ENCODE measurements at places on chromosomes 7 and 10.

DNA sequence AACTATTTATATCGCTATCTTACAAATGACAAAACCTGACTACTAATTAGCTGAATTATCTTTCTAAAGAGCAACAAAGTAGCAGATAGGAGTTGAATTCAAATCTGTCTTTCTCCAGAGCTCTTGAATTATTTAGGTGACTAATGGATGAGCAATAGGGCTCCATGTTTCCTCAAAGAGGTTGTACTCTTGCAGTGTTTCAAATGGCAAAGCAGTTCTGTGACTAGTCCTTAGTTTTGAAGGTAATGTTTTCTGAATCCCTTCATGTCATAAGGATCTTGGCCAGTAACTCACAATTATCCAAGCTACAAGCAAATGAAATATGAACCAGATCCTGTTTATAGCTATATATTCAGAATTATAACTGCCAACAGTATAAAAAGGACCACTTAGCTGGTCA lies 999.7 kb downstream of the NRG3 start:
- DNase-seq: peak; percentile 62

- no peak for DNase-seq
Measured at GRCh38 chr7:156257904-156258303, 382.7 kb upstream of the RNF32 start.

DNA sequence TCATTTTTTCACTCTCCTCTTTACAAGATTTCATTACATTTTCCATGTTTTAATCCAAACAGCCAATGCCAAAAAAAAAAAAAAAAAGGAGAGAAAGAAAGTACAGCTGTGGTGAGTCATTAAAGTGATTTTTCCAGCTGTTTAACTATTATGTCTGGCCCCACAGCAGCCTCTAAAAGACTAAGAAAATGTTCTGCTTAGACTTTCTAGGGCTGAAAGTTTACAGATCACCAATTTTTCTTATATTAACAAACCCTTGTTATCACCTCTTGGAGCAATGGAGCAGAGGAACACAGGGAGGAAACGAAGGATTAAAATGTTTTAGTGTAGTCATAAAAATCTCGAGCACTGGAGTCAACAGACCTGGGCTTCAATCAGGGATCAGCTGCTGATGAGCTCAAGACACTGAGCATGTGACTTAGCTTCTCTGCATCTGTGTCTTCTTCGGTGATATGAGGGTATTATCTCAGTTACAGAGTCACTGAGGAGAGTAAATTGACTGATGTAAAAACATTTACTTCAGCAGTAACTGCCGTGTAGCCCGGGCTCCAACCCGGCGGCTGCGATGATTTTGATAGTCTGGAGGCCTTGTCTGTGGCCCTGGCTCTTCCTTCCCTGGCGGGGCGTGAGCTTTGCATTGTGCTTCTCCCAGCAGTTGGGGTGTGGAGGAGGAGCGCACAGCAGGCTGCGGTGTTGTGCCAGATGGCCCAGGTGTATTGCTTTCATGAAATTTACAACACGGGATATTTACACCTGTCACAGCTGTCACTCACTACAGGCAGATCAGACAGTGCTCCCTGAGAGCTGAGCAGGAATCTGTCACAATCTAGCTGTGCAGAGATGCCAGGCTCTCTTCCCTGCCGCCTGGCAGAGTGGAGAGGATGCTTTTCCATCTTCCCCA lies 298.3 kb upstream of the FZD8 start:
- DNase-seq: no peak

DNA sequence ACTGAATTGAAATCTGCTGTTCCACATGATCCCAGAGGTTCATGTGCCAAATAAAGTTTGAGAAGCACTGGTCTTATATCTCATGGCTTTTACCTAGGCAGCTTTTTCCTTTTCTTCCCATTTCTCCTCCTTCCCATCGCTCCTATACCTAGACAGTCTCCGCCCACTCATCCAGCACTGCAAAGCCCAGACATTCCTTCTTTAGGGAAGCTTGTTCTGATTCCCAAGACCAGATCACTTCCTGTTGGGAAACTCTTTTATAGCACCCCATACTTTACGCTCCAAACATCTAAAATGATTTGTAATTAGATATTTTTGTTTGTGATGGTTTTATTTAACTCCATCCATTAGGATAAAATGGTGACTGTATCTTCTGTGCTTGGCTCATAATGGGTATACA lies 75.9 kb downstream of the BMPER start:
- DNase-seq: peak; percentile 50

DNA sequence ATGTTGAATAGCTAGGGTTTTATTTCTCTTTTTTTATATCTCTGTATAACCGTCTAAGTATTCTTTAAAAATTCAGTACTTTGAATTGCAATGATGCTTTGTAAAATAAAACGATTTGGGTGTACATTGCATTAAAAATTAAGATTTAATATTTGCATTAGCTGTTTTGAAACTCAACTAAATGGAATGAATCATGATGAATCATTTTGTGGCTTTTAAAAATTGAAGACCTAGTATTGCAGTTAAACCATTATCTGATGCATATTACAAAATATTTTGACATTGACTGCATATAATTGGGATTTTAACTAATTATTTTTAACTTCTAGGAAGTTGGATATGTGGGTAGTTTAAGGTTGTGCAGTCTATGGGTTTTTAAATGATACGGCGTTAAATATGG lies 314.0 kb downstream of the CDK14 start:
- peak; percentile 52 for DNase-seq

- peak; percentile 18 for DNase-seq
Measured at GRCh38 chr10:31816318-31816717, 112.3 kb downstream of the ARHGAP12 start.

- DNase-seq: peak; percentile 64
Measured at GRCh38 chr10:87093632-87094372, 841 bp downstream of the GLUD1 start.

GRCh38 chr10:93768892-93769291 lies 11.2 kb downstream of the LGI1 start:
- no peak for DNase-seq

- DNase-seq: no peak
Measured at GRCh38 chr10:36050763-36051499, 408.8 kb upstream of the FZD8 start.

GRCh38 chr7:1096156-1097119 lies 8.5 kb downstream of the GPER1 start:
- DNase-seq: no peak

DNA sequence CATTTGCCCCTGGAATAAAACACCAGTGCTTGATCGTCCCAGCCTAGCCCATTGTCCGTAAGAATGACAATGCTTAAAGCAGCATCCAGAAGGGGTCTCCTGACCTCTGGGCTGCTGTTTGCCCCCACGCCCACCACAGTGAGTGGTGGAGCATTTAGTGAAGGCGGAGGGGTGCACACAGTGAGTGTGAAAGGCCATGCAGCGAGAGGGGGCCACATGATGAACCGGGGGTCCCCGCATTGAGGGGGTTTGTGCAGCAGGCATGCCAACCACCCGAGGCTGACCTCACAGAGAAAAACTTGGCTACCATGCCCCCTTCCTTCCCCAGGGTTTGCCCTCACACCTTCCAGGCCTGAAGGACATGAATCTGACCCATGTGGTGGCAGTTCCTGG lies 28.4 kb downstream of the CPXM2 start:
- DNase-seq: no peak

DNA sequence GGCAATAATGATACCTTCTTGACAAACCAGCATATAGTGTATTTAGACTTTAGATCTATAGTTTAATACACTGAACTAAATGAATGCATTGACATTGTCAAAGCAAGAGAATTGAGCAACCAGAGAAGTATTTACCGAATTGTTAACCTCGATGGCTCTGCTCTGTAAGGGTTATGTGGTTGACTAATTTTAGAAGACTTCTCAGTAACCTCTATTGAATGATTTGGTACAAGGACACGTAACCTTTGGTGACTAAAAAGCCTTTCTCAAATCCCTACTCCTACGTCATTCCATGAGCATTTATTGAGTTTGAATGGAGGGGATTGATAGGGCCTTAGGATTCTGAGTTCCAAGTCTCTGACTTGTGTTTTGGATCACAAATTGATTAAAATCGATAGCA lies 67.6 kb downstream of the MDFIC start:
- peak; percentile 16 for DNase-seq

DNA sequence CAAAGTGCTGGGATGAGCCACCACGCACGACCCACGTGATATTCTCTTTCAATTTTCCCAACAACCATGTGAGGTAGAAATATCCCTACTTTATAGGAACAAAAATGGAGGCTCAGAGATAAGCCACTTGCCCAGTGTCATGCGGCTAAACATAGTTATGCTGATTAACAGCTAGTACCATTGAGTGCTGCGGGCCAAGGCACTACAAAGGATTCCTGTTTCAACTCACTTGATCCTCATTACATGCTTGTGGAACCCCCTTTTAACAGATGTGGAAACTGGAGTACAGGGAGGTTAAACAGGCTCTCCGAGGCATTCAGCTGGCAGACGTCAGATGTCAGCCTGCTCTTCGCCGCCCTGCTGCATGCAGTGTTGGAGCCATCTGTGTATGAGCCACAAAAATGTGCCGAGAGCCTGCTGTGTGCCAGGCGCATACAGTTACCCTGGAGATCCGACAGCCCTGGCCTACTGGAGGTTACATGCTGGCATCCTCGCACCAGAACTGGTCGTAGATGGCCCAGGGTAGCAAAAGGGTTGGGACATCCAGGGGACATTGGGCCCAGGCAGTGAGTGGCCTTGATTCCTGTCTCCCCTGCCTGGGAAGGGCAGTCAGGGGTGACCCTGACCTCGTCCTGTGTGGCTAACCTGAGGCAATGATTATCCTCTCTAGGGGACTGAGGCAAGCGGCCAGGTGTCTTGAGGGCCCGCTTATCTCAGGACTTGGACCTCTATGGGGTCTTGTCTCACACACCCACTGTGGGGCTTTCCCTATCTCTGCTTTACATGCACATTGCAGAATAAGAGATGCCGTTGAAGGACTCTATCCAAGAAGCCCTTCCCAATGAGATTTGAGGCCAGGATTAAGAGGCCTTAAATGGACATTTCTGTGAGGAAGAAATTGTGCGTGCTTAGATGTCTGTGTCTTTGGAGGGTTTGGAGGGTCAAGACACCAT lies 18.5 kb upstream of the SRGN start:
- no peak for DNase-seq

- DNase-seq: peak; percentile 88
Measured at GRCh38 chr10:5566614-5567013, 41.9 kb downstream of the CALML3 start.

DNA sequence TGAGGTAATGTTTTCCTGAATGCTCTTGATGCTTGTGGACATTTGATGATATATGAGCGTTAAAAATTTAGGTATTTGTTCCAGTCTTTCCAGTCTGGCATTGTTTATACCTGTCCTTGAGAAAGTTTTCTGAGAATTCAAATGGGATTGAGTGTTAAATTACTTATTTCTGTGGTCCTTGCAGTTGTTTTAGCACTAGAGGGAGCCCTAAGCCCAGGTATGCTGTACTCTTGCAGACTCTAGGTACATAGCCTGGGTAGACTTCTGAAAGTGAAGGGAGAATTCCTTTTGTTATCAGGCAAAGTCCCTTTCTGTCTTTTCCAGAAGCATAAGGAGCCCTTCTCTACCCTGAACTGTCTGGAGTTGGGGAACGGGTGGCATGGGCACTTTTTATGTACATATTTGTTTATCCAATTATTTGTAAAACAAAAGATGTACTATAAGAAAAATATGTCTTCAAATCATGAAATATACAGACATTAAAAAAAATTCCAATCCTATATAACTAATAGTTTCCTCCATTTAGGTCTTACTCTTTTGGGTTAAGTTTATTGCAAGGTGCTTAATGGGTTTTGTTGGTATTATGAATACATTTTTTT lies 262.1 kb downstream of the ATRNL1 start:
- peak; percentile 65 for DNase-seq

DNA sequence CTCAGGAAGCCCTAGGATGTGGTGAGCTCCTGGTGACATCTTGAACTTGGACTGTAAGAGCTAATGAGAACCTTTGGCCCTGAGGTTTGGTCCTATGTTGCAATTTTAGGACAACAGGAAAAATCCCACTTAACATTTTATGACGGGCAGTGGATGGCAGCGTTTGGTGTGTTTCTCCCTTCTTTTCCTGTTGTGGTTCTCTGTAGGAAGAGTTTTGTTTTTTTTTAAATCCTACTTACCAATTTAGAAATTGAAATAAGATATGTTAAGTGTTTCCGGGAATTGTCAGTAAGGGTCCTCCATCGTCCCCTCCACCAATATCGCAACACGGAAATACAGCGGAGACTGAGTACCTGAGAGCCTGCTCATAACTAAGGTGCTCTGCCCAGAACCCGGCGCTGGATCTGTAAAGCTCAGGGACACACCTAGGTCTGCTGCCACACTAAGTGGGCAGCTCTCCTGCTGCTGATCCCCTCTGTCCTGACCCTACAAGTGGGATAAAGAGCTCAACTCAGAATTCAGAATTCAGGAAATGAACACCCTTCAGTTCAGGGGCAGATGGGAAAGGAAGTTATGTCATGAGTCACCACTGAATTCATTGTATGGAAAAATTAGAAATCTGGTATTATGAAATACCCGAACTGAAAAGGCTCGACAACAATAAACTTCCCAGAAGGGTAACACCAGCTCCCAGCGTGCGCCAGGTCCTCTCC lies 9.1 kb upstream of the PROSER2 start:
- DNase-seq: peak; percentile 68

- no peak for DNase-seq
Measured at GRCh38 chr7:986766-987751, 4.1 kb downstream of the CYP2W1 start.

- no peak for DNase-seq
Measured at GRCh38 chr10:102670871-102671434, 26.7 kb downstream of the TRIM8 start.

GRCh38 chr7:11579141-11579540 lies 252.9 kb downstream of the THSD7A start:
- no peak for DNase-seq

GRCh38 chr10:3720228-3721019 lies 64.6 kb downstream of the KLF6 start:
- peak; percentile 58 for DNase-seq

- no peak for DNase-seq
Measured at GRCh38 chr10:117830205-117830604, 216.5 kb downstream of the RAB11FIP2 start.

- no peak for DNase-seq
Measured at GRCh38 chr7:74302745-74303221, 13.6 kb downstream of the CLIP2 start.

DNA sequence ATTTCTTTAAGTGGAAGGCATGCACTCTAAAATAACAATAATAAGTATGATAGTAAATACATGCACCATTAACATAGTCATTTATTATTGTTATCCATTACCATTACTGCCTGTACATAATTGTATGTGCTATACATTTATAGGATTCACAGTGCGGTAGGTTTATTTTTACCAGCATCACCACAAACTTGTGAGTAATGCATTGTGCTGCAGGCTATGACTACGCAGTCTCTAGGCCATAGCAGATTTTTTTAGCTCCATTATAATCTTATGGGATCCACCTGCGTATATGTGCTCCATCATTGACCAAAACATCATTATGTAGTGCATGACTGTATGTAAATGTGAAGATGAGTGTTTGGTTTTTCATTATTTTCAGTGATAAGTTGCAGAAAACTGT lies 160.0 kb downstream of the LRRC4 start:
- peak; percentile 53 for DNase-seq

GRCh38 chr7:85489498-85489897 lies 302.6 kb upstream of the SEMA3D start:
- DNase-seq: peak; percentile 58

- DNase-seq: no peak
Measured at GRCh38 chr7:74226633-74227032, 16.8 kb downstream of the LAT2 start.

GRCh38 chr10:108566316-108567107 lies 1356.8 kb downstream of the XPNPEP1 start:
- DNase-seq: no peak

Measured in ELR (cell line).